ENCODE measurements at places on chromosomes 2 and 18. TPM values are rescaled to one million over a fixed set of nuclear protein-coding genes. Genes with fewer than 3 reads are reported as not detected.

DNA sequence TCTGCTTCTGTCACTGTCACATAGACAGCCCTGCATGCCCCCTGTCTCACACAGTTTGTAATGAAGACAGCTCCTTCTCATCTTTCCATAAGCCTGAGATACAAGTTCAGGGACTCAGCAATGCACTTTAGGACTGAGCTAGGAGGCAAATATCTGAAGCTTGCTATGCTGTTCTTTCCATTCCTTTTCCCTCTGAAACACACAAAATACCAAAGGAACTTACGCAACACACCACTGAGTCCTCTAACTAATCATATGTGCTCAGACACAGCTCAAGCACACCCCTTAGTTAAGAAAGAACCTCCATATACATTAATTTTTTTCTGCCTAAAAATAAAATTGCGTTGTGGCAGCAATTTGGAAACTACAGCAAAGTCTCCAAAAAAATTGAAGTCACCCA is 17.9 kb downstream of the SERPINB8 start:
- no peak for DNase-seq

GRCh38 chr2:97858442-97858841 is 137.3 kb downstream of the TMEM131 start:
- no peak for DNase-seq

DNA sequence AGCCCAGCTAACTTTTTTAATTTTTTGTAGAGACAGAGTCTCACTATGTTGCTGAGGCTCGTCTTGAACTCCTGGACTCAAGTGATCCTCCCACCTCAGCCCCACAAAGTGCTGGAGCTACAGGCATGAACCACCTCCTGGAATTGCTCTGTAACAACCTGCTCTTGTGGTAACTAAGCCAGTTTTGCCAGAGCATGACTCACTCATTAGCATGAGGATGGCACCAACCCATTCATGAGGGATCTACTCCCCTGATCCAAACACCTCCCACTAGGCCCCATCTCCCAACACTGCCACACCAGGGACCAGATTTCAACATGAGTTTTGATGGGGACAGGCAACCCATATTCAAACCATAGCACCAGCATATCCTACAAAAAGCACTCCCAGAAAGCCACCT is 348.9 kb upstream of the RAB12 start:
- no peak for DNase-seq

DNA sequence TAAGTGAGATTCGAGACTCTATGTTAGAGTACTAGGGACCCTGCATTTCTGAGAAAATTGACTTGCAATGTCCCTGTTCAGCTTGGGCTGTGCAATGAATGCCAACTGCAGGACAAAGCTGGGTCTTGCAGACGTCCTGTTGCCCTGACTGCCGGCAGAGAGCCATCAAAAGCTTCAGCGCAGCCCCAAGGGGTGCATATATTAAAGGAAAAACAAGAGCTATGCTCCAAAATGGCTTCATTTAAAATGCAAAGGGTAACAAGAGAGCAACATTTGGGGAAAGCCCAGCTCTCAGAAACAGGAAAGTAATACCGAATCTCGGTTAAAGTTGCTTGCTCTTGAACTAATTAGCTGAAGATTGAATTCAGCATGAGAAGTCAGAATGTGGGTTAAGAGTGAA is 110.9 kb upstream of the PNPT1 start:
- DNase-seq, result no peak

- DNase-seq, result no peak
Observed at GRCh38 chr18:36862182-36862581, 33.3 kb downstream of the KIAA1328 start.

DNA sequence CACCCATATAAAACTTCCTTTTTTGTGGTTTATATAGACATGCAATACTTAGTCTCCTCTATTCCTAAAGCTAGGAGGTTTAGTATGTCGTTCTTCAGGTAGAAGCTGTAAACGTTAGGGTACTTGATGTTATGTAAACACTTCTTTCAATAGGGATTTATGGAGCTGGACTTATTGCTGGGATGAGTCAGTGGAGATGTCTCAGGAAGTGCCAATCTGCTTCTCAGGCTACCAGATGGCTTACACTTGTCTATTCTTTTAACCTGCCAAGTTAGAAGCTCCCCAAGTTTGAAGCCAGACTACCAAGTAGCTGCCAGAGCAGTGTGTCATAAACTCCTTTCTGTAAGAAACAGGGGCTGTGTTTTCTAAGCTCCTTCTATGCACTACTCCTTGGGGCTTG is 756.5 kb upstream of the LRRTM1 start:
- DNase-seq, result no peak

- DNase-seq, result peak; percentile 82
Observed at GRCh38 chr18:48838921-48839818, 111.6 kb downstream of the SMAD7 start.

DNA sequence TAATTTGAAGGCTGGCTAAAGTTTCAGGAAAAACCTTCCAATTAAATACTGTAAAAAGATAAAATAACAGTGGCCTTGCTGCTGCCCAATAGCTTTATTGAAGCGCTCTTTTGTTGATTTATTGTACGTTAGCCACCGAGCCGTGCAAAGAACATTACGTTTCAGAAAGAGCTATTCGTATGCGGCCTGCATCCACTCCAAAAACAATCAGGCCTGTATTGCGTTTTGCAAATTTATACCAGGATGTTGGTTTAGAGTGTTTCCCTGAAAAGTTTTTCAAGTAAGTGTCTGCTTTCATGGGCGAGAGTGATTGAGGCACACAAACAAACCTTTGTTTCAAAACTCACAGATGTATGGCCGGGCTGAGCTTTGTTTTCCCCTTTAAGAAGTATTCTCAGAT is 257.2 kb upstream of the SALL3 start:
- no peak for DNase-seq

Gene RGPD3
- total RNA-seq, result 0.14 TPM

Gene RAB27B
- 0.33 TPM for total RNA-seq

- peak; percentile 47 for DNase-seq
Observed at GRCh38 chr2:72139471-72139873, 8.2 kb downstream of the CYP26B1 start.

DNA sequence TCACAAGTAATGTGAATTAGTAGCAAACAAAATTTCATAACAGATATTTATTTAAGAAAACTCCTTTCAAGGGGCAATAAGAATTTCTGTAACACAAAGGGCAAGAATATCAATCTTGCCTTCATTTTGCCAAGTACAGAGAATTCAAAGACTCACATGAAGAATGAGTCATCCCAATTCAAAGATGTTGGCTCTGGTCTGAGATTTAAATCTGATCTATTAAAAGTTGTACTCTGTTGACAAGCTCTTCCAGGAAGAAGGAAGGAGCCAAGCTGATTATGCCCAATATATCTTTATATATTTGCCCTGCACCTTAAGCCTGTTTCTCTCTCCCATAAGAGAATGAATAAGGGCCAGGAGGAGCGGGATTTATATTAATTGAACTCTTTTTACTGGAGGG is 55.9 kb upstream of the RPE start:
- DNase-seq, result no peak

Gene CRYBA2
- not detected for total RNA-seq

Gene CNTNAP5
- not detected for total RNA-seq

Gene VIT
- 36.2 TPM for total RNA-seq

Gene CD28
- total RNA-seq, result 3.8 TPM

Gene GAL3ST2
- not detected for total RNA-seq

Gene ZNF512
- 27.4 TPM for total RNA-seq

DNA sequence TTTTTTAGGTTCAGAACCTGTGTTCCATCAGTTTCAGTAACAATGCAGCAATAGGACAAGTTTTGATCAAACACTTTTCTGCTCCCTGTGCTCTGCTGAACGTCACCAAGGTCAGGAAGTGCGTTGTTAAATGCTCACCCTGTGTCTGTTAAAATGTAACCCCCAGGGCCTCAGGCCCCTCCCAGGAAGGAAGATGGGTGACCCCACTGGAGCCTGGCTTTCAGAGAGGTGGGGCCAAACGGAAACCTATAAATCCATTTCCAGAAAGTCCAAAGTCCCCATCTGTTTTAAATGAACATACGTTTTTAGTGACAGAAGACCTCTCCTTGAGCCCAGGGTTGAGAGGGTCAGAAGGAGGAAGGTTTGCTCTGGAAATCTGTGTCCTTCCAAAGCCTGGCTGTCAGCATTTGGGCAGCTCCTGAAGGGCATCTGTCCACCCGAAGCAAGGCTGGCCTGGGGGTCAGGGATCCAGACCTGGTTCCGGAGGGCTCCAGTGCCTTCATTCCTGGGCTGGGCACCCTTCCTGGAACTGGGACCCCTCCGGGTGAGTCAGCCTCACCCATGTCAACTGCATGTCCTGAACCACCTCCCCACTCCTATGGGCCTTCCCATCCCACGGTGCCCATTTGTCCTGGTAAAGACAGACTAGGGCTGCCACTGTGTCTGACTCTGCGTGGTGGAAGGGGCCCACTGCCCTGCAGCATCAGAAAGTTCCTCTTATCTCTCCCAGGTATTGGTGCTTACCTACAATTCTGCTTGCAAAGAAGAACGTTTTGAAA is 117.4 kb upstream of the COPS8 start:
- DNase-seq, result no peak

DNA sequence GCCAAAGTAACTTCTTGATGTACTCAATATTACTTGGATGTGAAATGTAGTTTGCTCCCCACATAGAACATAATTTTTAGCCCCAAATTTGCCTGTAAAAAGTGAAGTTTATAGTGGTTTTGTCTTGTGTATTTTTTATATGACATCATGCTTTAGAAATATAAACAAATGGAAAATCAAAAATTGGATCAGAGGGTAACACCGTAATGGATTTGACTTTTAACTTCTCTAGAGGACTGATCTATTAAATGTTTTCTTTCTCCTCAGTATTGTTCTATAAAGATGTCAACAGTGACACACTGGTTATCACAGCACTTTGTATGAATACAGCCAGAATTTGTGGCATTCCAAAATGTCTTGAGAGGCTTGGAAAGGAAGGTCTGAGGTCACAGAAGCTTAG is 45.6 kb upstream of the RASGRP3 start:
- DNase-seq, result no peak

- no peak for DNase-seq
Observed at GRCh38 chr2:63827749-63828148, 13.9 kb upstream of the UGP2 start.

Gene BMPR2
- total RNA-seq, result 83.6 TPM

DNA sequence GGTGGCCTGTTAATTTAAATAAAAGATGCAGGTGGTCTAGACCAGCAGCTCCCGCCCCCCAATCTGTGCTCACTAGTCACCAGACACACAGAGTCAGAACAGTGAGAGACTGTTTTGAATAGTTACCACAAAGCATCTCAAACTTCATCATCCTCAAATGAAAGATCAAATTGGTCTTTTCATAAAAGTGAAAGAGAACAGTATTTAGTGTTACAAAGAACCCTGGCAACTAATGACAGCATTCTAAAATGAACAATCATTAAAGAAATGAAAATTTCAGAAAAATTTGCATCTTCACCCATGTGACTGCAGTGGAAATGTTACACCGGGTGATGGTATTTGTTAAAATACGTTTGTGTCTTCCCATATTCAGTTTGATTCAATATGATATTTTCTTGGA is 65.5 kb upstream of the PMAIP1 start:
- no peak for DNase-seq

Gene DCTN1
- 165 TPM for total RNA-seq

GRCh38 chr2:239209783-239210182 is 191.0 kb downstream of the HDAC4 start:
- no peak for DNase-seq

DNA sequence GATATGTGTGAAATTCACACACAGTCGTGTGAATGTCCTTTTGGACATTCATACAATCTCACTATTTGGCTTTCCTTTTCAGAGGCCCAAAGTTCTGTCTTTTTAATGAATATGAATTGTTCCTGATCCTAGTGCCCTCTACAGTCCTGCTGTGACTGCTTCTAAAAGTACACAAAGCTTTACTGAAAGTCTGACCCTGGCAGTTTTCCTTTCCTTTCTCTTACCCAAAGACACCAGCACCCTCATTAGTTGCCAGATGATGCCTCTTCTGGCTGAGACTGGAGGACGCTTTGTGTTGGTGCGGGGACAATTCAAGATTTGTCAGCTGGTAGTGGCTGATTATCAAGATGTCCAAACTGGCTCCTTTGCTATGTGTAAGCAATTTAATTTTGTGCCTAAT is 81.8 kb upstream of the CDCA7 start:
- no peak for DNase-seq

GRCh38 chr18:48790869-48791635 is 159.7 kb downstream of the SMAD7 start:
- DNase-seq, result peak; percentile 77

Gene GCG
- not detected for total RNA-seq

- DNase-seq, result no peak
Observed at GRCh38 chr2:233263045-233263570, 11.6 kb downstream of the ATG16L1 start.

Gene SAG
- total RNA-seq, result not detected

DNA sequence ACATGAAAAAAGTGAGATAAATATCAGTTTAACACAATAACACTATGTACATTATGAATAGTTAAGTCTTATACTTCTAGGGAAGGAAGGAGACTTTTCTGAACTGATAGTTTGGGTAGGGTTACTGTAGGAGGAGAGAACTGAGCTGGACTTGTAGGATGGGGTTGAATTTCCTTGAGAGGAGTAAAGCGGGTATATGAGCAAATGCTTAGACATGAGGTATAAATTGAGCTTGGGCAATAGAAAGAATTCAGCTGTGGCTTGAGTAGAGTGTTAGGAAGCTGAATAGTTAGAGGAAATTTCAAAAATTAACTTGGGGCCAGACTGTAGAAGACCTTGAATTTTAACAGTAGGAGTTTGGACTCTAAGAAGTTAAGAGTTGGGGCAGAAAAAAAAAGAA is 45.1 kb downstream of the LCLAT1 start:
- DNase-seq, result no peak

- no peak for DNase-seq
Observed at GRCh38 chr2:31729442-31730092, 148.8 kb upstream of the SRD5A2 start.

GRCh38 chr2:79619442-79619841 is 106.6 kb downstream of the CTNNA2 start:
- no peak for DNase-seq

GRCh38 chr2:55431982-55432627 is 12.4 kb upstream of the CCDC88A start:
- no peak for DNase-seq

DNA sequence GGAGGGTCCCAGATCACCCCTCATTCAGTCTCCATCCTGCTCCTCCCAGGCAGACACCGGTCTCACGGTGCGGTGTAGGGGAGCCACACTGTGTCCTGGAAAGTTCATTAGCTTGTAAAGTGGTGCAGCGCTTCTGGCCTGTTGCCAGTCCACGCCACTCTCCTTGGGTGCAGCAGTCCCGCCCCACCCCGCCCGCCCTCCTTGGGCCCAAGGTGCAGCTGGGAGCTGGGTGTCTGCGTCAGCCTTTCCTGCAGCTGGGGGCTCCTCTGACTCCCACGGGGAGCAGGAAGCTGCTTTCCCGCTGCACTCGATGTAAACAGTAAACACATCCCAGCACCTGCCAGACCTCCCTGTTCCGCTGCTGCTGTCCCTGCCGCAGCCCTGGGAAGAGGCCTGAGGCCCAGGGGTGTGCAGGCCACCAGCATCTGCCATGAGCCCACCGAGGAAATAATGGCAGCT is 53.8 kb upstream of the ASB18 start:
- DNase-seq, result no peak

GRCh38 chr2:28624436-28624792 is 127.2 kb upstream of the PPP1CB start:
- no peak for DNase-seq
